ENCODE measurements at places on chromosomes 12 and 14.

DNA sequence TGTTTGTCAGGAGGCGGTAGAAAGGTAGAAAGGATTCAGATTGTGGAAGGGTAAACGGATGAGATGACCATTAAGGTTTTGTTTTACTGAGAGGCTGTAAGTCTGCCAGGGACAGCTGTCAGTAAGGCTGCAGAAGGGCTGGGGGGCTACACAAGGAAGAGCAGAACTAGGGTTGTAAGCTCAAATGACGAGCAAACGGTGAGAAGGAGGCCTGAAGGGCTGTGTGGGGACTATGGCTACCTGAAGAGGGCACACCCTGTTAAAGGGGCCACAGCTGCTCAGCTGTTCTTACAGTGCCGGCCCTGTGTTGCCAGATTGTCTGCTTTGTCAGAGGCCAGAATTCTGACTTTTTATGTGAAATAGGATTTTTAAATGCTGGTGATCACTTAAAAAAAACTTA, 19.1 kb downstream of the VASH1 start:
- no peak for DNase-seq

DNA sequence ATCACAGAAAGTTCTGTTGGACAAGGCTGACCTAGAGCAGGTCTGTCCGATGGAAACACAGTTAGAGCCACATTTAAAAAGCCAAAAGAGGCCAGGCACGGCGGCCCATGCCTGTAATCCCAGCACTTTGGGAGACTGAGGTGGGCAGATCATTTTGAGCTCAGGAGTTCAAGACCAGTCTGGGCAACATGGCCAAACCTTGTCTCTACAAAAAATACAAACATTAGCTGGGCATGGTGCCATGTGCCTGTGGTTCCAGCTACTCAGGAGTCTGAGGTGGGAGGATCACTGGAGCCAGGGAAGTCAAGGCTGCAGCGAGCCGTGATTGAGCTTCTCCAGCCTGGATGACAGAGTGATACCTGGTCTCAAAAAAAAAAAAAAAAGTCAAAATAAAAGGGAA, 14.9 kb downstream of the UBE3B start:
- no peak for DNase-seq

DNA sequence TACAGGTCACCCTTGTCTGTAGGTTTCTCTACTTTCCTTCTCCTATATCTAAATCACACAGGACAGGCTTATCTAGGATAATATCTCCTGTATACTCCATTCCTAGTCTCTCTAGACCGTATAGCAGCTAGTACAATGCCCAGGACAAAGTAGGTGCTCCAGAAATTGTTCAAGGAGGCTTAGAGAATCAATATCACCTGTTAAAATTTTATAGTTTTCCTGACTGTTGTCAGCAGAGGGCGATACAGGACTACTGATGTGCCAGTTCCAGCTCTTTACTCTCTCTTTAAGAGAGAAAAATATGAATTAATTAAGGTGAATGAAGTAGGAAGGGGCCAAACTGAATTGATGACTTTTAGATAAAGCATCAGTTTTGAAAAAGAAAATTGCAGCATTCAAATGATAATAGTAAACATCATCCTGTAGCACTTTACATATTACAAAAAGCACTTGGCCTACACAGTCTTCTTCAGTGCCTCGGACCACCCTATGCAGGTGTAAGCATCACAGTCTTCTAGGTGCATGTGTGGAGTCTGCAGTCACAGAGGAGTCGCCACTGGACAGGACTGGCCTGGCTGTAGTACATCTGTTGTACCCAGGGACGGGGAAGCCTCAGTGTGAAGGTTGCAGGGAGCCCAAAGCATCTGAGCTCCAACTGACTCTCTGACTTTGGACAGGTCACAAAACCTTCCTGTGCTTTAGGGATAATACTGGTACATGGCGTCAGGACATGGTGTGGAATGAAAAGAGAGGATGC, 61.9 kb upstream of the MAX start:
- DNase-seq: no peak

GRCh38 chr14:105888784-105889665, 362.6 kb downstream of the TMEM121 start:
- no peak for DNase-seq

DNA sequence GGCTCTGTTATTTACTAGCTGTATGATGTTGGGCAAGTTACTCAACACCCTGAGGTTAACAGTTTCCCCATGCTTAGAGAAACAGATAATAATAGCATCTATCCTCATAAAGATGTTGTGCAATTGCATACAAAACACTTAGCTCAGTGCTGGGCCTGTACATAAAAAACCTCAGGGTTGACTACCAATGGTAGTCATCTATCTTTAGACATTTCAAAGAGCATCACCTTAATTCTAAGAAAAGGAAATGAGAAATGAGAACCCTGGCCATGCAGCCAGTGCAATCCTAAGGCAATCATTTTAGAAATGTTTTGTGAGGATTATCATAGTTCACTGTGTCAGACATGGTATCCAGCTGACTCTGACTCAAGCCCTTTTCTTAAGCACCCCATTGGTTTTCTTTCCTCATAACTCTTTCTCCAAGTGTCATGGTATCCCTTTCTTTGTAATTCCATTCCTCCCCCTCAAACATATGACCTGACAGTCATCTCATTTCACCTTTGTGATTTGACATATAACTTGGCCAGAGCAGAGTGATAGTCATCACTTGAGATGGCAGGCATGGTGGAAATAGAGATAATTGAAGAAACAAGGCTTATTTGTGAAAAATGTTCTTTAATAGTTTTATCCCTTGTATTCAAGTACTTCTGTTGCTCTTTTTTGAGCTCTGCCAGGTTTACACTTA, 29.5 kb upstream of the OSBPL8 start:
- DNase-seq: no peak

DNA sequence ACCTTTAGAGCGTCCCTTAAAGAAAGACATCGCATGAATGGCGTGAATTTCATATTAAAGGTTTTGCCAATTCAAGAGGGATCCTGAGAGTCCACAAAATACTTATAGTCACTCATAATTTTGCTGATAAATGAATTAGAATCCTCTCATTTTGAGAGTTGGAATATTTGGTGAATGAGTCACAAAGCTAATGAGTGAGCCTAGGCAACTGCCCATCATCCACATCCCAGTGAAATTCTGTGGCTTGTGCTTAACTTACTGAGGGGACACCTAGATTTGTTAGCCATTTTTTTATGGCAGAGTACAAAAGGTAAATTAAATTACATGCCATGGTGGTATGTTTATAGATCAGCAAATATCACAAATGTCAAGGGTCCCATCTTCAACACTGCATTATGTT, 12.7 kb upstream of the NOXRED1 start:
- DNase-seq: no peak

GRCh38 chr12:857611-858010, 91.9 kb downstream of the RAD52 start:
- DNase-seq: no peak

GRCh38 chr12:117522559-117522958, 161.1 kb upstream of the NOS1 start:
- DNase-seq: no peak

DNA sequence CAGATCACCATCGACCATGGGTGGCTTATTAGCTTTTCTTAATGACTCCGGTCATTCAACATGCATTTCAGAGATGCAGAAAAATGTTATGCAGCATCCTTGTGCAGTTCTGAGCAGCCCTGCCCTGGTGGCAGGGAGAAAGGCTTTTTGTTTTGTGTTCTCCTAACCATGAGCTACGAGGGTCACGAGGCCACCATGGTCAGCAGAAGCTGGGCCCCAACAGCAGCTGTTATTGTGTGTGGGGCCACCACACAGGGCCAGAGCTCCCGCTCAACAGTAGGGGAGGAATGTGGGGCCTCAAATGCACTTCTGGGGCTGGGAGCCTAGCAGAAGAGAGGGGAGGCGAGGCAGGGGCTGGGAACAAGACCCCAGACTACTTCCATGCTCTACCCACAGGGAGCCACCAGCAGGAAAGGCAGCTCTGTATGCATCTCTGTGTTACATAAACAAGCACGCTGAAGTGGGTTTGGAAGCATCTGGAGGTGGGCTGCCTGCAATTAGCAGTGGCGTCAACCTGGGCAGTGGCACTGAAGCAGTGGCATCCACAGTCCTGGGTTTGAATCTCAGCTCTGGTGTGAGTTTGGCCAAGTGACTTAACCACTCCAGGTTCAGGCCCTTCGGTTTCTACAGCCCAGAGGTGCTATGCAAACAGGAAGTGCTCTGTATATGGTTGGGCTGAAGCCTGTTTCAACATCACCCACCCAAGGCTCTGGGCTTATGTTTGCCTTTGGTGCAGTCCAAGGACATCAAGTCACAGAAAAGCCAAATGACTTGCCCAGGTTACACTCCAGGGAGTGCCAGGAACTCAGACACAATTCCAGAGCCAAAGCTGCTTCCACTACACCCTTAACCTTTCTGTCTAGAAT, 16.3 kb downstream of the GLTP start:
- DNase-seq: no peak

- no peak for DNase-seq
These were observed 28.7 kb upstream of the REP15 start for GRCh38 chr12:27667540-27667939.

DNA sequence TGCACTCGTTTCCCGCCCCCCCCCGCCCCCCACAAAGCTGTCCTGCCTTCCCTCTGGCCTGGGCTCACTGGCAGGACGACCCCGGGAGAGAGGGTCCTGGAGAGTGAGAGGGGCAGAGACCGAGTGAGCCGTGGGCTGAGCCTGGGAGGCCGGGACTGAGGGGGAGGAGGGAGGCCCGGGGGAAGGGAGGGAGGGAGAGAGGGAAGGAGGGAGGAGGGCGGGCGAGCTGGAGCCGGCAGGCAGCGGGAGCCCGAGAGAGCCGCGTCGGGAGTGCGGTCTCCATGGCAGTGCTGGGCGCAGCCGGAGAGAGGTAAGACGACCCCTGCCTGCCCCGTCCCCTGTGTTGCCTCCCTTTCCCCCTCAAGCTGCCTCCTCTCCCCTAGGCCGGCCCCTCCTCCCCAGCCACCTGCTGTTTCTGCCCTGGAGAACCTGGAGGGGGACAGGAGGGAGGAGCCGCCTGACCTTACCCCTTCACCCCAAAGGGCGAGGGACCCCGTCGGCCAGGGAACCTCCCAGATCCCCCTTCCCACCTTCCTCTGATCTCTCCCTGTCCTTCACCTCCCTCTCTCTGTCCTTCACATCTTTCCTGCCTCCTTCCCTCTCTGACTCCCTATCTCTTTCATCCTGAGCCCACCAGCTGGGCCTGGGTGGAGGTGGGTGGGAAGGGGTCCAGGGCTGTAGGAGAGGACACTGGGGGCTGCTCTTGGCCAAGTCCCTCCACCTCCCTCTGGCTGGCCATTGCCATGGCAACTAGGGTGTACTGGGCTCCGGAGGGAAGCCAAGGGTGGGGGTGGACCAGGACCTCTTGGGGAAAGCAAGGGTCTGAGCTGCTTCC, at the start of gene GPR162:
TSS of gene GPR162 (plus strand) at position 231 of the 835 bp plus-strand sequence. CDS start 2,078 bp downstream, outside the sequence.
- DNase-seq: no peak

DNA sequence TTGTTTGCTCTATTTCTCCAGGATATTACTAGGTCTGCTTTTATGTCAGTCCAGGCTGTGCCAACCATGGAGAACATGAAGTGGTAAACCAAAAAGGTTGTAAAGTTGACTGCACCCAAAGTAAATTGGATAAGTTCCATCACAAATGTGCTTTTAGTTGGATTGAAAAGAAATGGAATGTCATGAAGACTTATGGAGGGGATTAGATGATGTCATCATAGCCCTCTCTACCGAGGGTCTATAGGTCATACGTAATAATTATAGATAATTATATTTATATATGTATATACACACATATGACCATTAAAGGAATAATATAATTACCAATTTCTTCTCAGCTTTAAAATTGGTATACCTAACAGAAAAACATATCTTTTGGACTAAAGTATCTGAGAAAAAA, 714.9 kb downstream of the NOVA1 start:
- no peak for DNase-seq

GRCh38 chr12:18750085-18750484, 12.2 kb downstream of the CAPZA3 start:
- no peak for DNase-seq

GRCh38 chr12:46660276-46660675, 165.5 kb downstream of the SLC38A4 start:
- DNase-seq: no peak

- no peak for DNase-seq
These were observed 33.0 kb upstream of the P2RX4 start for GRCh38 chr12:121176826-121177529.

DNA sequence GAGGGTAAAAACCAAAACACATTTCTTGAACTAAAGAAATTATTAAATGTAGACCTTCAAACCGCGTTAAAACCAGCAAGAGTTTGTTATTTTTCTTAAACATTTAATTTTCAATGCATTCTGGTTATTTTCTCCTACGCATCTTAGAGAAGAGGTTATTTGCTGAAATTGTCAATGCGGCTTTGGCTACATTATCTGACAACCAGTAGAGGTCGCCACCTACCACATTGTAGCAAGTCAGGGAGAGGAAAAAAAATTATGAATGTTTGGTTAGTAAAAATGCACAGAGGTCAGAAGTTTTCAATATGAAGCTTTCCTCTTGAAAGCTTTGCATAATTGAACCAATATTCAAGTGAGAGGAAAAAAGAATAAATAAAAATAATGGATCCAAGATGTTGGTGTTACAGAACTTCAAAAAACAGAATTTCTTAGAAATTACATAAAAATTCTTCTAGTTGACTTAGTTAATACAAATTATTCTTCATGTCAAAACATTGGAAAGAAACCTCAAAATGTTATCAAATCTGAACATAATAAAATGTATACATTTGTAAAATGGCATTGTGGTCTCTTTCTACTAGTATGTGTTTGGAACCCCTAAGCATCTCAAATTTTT, 159.4 kb upstream of the TMTC2 start:
- DNase-seq: no peak

DNA sequence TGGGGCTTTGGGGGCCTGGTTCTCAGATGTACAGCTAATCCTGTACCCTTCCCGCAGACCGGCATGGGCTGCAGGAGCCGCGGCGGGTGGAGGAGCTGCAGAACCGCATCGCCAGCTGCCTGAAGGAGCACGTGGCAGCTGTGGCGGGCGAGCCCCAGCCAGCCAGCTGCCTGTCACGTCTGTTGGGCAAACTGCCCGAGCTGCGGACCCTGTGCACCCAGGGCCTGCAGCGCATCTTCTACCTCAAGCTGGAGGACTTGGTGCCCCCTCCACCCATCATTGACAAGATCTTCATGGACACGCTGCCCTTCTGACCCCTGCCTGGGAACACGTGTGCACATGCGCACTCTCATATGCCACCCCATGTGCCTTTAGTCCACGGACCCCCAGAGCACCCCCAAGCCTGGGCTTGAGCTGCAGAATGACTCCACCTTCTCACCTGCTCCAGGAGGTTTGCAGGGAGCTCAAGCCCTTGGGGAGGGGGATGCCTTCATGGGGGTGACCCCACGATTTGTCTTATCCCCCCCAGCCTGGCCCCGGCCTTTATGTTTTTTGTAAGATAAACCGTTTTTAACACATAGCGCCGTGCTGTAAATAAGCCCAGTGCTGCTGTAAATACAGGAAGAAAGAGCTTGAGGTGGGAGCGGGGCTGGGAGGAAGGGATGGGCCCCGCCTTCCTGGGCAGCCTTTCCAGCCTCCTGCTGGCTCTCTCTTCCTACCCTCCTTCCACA, 7.6 kb downstream of the NR4A1 start:
- DNase-seq: no peak

GRCh38 chr12:31362759-31363415, 36.9 kb upstream of the SINHCAF start:
- DNase-seq: peak; percentile 6

- DNase-seq: no peak
These were observed 482.0 kb downstream of the RMST start for GRCh38 chr12:97944576-97944975.

All from stimulated activated CD4-positive, alpha-beta T cell treated with anti-CD3 and anti-CD28 coated beads, Interleukin-4, amount 100 ng/mL, for 48 hours (primary cell).